Bronchial epithelial cell (primary cell): ENCODE measurements at places on chromosomes 11 and 22.

- peak; percentile 32 for DNase-seq
Measured at GRCh38 chr22:27918341-27919221, 475 bp downstream of the PITPNB start.

DNA sequence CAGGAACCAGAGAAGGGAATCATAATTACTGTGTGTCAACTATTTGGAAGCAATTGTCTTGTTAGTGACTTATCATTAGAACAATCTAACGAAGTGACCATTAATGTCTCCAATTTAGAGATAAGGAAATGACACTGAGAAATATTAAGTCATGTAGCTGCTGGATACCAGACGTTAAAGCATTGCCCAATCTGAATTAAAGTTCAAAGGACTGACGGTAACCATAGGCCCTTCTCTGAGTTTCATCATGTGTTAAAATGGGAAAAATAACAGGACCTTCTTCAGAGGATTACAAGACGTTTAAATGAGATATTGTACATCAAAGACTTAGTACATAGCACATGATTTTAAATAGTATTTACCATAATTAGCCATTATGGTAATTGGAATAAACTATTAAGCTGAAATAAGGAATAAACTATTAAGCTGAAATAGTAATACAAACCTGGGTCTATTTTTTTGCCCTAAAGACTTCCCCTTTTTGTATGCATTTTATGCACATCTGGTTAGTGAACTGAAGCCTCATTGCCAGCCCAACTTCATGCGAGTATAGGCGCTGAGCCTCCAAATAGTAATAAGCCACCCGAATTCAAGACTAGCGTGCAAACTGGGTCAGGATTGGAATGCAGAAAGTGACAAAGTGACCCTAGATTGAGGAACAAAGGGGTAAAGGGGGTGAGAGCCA lies 41.0 kb downstream of the GLYATL1 start:
- DNase-seq = no peak

DNA sequence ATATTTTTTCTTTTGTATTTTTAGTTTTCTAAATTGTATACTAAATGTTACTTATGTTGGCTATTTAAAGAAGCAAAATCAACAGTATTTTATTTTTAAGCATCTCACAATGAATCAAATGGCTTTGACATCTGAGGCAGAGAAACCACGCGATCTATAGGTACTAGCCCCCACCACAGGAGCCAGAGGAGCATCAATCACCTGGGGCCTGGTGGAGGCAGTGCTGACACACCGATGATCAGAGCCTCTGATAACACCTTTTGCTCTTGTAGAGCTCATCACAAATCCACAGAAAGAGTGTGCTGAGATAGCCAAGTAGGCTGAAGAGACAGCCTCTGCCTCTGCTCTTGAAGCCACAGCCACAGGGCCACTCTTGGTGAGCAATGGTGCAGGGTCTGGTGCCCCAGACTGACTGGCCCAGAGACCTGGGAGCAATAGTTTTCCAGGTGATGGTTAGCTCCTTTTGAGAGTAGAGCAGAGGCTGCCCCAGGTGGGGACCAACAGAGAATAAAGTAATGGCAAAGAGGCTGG lies 25.2 kb downstream of the HIRA start:
- no peak for DNase-seq

GRCh38 chr22:29790061-29790460 lies 22.9 kb downstream of the UQCR10 start:
- DNase-seq = no peak

GRCh38 chr11:64382586-64382985 lies 23.6 kb downstream of the RPS6KA4 start:
- no peak for DNase-seq

- DNase-seq = no peak
Measured at GRCh38 chr22:48337957-48338792, 1489.5 kb downstream of the BRD1 start.

- no peak for DNase-seq
Measured at GRCh38 chr11:66192181-66192863, 76.1 kb upstream of the RAB1B start.

- no peak for DNase-seq
Measured at GRCh38 chr11:87726506-87726905, 448.7 kb downstream of the RAB38 start.

- DNase-seq = no peak
Measured at GRCh38 chr11:48122656-48123055, 94.0 kb upstream of the OR4B1 start.

- no peak for DNase-seq
Measured at GRCh38 chr22:17882727-17883126, 108.5 kb upstream of the BID start.

- DNase-seq = peak; percentile 51
Measured at GRCh38 chr11:15933886-15934625, 422.3 kb downstream of the SOX6 start.

DNA sequence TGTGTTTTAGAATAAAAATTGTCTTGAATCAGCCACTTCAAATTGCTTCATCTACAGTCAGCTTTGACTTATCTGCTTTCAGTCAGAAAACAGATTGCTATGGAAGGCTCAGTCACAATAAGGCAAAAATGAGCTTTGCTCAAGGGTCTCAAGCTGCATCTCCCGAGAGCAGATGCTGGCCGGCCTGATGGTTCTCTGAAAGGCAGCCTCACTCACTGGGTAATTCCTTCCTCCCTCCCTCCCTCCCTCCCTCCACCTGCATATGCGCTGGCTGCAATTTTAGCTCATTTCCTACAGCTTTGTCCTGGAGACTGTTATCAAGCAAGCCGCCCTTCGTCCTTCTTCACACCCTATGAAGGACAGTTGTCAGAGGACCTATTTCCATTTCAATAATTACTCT lies 1.6 kb upstream of the IZUMO1R start:
- DNase-seq = no peak
